Erythroblast (primary cell): ENCODE measurements at places on chromosomes 12 and 14.

DNA sequence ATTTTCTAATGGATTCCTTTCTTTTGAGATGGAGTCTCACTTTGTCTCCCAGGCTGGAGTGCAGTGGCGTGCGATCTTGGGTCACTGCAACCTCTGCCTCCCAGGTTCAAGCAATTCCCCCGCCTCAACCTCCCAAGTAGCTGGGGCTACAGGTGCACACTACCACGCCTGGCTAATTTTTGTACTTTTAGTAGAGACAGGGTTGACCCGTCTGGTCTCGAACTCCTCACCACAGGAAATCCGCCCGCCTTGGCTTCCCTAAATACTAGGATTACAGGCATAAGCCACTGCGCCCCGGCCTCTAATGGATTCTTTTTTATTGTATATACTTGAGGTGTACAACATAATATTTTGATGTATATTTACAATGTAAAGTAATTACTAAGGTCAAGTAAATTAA is 140.1 kb upstream of the SLCO1C1 start:
- DNase-seq: no peak

GRCh38 chr12:22881878-22882385 is 257.0 kb downstream of the ETNK1 start:
- DNase-seq: no peak

- DNase-seq: no peak
These were observed 4.9 kb downstream of the NCKAP5L start for GRCh38 chr12:49823350-49823749.

- peak; percentile 15 for DNase-seq
These were observed 4.5 kb upstream of the RNASE4 start for GRCh38 chr14:20679907-20680306.

DNA sequence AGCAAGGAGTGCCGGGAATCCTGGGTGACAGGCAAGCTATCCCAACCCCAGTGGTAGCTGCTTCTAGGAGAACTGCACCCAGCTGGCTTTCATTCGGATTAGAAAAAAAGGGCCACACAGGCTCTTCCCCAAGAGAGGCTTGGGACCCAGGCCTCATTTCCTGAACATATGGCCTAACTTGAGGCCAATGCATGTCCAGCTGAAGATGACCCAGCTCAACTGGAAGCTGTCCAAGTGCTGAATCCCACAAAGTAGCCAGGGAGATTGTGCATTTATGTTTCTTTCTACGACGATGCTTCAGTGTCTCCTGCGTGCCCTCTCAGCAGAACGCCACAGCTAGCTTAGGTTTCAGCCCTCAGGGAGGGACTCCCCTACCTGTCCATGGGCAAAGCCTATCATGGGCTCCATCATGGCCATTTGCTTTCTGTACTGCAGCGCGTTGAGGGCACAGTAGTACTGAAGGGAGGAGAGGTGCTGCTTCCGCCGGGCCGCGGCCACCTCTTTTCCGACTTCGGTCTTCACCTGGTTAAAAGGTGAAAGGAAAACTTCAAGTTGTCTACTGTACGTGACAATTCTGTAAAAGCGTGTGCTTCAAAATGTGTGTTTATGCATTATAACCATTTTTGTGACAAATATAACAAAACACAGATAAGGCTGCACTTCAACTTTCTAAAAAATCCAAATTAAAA is 29.1 kb downstream of the APPL2 start:
- no peak for DNase-seq

GRCh38 chr14:78232231-78233000 is 62.2 kb downstream of the NRXN3 start:
- no peak for DNase-seq

DNA sequence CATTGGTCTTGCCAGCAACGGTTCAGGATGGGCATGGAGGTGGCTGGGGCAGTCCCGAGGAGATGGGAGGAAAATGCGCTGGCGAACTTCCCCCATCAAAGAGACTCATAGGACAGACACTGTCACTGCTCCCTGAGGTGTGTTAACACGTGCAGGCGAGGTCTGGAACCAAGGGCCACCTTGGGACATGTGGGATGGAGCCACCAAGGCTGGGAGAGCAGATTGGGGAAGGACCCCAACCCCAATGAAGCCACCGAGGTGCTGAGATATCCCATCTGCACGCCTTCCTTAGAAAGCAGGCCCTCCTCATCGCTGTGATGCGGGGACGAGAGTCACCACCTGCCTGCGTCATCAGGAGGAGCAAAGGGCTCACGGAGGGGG is 16.9 kb upstream of the BEGAIN start:
- no peak for DNase-seq

- DNase-seq: no peak
These were observed 22.2 kb upstream of the CCND2 start for GRCh38 chr12:4251216-4251891.

- DNase-seq: no peak
These were observed 2.2 kb downstream of the PLEKHG6 start for GRCh38 chr12:6312529-6313325.

DNA sequence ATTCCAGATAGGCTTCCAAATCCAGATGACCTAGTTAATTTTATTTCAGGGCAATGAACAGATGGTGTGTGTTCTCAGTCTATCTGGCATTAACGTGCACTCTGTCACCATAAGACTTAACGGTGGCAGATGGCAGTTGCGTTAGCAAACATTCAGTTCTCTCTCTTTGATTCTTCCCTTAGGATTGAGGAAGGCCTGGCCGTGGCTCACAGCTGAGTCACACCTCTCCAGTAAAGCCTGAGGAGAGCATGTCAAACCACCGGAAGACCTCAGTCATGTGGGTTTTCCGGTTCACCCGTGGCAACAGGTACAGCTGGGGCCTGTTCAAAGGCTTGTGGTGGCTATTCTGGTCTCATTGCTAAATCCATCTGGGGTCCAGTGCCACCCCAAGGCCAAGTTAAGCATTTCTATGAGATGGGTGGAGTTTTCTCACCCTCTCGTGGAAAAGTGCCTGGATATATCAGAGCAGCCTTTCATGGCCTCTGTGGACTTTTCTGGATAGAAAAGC is 545.1 kb upstream of the ATP2B1 start:
- DNase-seq: peak; percentile 1

DNA sequence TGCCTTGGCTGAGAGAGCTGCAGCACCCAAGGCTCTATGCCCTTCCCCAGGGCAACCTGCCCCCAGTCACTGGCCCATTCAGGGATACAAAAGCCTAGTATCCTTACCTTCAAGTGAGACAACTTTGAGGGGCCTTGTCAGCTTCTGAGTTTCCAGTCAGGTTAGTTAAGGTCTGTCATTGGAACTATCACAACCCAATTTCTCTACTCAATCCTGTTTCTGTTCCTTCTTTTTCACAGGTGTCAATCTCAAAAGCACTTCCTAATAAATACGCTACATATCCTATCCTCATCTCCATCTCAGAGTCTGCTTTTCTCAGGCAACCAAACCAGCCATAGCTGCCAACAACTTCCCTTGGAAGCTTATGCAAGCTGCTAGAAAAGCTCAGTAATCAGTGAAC is 4.9 kb upstream of the PTGDR start:
- no peak for DNase-seq

GRCh38 chr12:15672671-15673270 is 116.4 kb downstream of the EPS8 start:
- DNase-seq: no peak

GRCh38 chr12:85641796-85642195 is 194.4 kb downstream of the RASSF9 start:
- DNase-seq: no peak

DNA sequence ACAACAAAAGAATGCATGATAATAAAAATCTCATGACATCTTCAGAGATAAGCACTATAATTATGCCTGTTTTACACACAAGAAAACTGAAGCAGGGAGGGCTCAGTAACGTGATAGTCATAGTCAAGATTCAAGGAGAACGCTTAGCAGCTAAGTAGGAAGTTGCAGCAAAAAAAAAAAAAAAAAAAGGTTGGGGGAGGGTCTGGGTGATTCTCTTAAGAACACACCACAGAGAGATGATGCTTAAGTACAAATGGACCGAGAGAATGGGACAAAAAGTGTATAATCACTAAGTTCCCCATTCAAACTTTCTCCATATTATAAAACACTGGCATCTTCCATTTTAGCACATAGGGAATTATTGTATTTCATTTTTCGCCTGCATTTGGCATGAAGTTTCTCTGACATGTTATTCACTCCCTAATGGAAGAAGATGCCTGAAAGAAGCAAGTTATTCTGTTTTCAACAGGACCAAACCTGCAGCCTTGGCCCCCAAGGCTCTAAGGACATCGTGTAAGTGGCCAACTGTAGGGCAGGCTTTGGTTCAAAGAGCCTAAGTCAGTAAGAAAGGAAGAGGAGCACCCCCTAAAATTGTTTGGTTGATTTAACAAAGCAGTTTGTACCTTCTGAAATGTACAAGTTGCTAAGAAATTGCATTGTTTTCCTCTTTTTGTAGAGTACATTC is 142.9 kb upstream of the TMPO start:
- no peak for DNase-seq

DNA sequence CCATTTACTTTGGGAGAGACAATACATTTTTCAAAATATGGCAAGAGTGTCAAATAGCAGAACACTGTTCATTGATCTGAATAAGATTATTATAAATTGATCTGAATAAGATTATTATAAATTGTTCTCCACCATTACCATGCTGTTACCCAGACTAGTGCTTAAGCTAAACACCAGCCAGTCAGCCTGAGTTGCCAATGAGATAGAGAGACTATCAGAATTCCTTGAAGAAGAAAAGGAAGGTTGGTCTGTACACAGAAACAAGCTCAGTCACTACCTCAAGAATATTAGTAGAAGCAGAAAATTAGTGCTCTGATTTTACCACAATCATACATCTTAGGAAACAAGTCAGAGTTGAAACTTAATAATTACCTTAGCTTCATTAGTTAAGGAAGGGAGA is 469.8 kb downstream of the FOXG1 start:
- DNase-seq: no peak

GRCh38 chr14:103398427-103399195 is 13.4 kb downstream of the MARK3 start:
- DNase-seq: no peak

- DNase-seq: no peak
These were observed 9.9 kb downstream of the LTA4H start for GRCh38 chr12:96025518-96025917.

- DNase-seq: no peak
These were observed 12.5 kb upstream of the GALNT6 start for GRCh38 chr12:51403681-51404136.

DNA sequence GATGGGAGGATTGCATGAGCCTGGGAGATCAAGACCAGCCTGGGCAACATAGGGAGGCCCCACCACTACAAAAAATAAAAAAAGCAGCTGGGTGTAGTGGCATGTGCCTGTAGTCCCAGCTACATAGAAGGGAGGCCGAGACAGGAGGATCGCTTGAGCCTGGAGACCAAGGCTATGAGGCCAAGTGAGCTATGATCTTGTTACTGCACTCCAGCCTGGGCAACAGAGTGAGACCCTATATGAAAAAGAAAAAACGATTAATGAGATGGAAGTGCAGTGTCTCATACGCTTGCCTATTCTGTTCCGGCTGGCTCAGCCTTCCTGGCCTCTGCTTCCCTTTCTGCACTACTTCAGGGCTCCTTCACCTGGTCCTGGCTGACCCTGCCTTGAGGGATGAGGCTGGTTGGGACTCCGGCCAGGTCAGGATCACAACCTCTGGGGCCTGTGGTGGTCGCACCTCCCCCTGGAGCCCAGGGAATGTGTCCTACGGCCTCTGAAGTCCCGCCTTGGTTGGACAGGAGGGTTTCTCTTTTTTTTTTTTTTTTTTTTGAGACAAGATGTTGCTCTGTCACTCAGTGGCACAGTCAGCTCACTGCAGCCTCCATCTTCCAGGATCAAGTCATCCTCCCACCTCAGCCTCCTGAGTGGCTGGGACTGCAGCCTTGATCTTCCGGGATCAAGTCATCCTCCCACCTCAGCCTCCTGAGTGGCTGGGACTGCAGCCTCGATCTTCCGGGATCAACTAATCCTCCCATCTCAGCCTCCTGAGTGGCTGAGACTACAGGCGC is 10.7 kb downstream of the TEDC1 start:
- no peak for DNase-seq

- DNase-seq: no peak
These were observed 201.7 kb downstream of the STXBP6 start for GRCh38 chr14:24848102-24848790.

- DNase-seq: no peak
These were observed 74.8 kb upstream of the MGAT4C start for GRCh38 chr12:86331012-86331411.

- no peak for DNase-seq
These were observed 11.9 kb downstream of the PTGDR start for GRCh38 chr14:52279408-52279807.

DNA sequence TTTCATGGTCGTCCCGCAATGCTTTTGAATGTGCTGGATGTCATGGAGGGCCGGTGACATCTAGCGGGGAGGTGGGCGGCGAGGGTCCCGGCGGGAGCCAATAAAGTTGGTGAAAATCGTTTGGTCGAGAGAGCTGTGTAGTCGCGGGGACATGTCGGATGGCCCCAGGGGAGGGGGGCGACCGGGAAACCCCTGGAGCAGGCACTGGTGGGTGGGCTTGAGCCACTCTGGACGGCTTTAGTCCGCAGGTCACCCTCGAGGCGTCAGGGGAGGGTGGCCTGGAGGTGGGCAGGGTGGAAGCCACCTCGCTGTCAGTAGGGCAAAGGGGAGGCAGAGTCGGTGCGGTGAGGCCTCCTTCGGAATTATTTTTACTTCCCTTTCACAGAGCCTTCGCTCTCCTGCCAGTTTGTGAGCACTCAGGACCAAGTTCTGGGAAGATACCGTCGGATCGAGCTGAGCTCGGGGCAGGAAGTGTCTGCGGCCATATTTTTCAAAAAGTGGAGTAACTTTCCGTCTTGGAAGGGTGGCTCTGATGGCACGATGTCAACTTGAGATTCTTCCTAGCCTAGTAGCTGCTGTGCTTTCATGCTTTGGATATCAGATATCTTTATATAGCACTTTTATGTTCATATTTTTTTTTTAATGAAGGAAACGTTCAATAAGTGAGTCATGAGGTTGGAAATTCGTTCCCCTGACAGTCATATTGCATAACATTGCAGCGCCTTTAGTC is 28.2 kb downstream of the WBP11 start:
- peak; percentile 80 for DNase-seq

DNA sequence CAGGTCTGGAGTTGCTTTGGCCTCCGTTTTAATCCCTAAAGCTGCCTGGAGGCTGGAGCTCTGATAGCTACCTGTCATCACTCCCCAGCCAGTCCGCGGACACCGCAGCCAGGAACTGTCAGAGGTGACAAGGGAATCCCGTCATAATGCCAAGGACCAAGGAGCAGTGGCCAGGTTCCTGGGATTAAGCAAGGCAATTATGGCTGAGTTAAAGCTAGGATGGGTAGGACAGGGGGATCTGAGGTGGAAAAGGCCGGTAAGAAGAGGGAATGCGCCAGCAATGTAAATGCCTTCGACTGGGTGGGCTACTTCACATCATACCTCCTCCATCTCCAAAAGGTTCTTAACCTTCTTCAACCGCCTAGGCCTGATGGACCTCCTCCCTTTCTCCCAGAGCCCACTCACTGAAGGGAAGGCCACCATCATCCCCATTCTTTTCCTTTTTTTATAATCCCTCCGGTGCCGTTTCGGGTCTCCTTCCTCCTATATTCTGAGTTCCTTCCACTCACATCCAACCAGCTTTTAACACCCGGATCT is 1.9 kb downstream of the PPP1R3E start:
- peak; percentile 41 for DNase-seq

DNA sequence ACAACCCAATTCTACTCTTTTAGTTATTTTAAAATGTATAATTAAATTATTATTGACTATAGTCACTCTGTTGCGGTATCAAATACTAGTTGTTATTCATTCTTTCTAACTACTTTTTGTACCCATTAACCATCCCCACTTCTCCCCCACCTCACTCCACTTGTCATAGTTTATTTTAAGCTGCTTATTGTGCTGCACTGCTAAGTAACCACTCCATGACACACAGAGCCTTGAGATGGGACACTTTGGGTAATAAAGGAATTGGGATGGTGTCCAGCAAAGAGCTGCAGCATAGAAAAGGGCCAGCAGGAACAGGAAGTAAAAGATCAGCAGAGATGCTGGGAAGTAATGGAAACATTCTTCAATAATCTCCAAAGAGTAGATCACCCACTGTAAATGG is 123.0 kb downstream of the RPS29 start:
- no peak for DNase-seq
